ENCODE measurements at places on chromosomes 12 and 14.

DNA sequence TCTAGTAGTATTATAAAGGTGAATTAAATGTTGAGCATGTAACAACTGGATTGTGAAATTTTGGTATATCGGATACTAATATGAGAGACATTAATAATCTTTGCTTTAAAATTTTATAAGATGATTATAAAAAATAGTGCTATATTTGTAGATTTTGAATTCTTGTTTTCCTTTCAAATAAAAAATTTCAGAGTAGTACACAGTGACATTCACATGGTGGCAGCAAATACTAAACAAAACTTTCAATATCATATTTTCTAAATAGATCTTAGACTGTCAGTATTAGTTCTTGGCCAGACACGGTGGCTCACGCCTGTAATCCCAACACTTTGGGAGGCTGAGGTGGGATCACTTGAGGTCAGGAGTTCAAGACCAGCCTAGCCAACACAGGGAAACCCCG lies 166.0 kb downstream of the NAV3 start:
- DNase-seq: no peak

DNA sequence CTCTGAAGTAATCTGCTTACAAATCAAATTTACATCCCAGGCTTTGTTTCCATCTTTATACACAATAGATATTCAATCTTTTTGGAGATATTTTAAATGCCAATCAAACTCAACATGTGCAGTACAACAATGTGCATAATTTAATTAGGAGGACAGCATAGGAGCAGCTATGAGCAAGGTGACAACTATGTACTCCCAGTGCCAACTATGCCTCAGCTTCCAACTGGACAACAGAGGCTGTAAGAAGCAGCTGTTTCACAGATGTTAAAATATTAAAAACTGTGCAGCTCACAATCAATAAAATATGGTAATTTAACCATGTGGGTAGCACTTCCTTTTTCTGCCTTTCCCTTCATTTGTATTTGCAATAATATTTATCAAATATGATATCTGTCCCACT lies 99.9 kb downstream of the ST8SIA1 start:
- no peak for DNase-seq

GRCh38 chr12:92442782-92443181 lies 260.0 kb upstream of the PLEKHG7 start:
- no peak for DNase-seq

- DNase-seq: no peak
These were observed 19.5 kb downstream of the GPR68 start for GRCh38 chr14:91225025-91225424.

GRCh38 chr12:131946757-131947156 lies 3.0 kb upstream of the EP400 start:
- DNase-seq: no peak

DNA sequence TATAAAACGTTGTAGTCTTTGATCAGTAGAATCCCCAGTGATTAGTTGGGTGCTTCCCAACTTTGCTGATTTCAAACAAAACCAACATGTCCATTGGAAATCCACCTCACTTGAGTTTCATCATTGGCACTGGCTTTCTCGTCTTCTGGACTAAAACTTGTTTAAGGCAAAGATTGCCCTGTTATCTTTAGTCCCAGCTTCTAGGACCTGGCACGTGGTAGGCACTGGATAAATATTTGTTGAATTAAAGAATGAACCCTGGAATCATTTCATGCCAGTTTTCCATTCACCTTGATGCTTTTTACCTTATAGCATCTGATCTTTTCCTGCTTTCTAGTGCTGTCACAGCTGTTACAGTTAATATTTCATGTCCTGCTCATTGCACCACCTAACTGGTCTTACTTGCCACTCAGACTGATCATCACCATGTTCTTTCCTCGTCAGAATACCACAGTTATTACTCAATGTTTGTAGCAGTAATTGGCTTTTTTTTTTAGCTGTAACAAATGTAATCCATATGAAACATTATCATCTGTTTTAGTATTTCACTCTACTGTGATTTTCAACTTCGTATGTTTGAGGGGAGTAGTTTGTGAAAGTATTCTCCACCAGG lies 7.3 kb upstream of the C12orf50 start:
- no peak for DNase-seq

- DNase-seq: no peak
These were observed 17.2 kb downstream of the ZFP36L1 start for GRCh38 chr14:68775614-68776126.

DNA sequence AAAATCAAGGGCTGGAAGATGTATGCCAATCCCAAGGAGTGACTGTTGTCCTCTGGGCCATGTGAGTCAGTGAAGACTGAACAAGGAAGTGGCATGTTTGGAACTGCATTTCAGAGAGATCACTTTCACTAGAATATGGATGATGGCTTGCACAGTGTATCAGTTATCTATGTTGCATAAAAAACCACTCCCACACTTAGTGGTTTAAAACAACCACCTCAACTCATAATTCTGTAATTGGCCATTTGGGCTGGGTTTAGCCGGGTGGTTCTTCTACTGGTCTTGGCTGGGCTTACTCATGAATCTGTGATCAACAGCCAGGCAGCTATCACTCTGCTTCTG lies 15.4 kb downstream of the BDKRB1 start:
- no peak for DNase-seq

- DNase-seq: no peak
These were observed 10.8 kb downstream of the MTERF2 start for GRCh38 chr12:106975993-106976658.

DNA sequence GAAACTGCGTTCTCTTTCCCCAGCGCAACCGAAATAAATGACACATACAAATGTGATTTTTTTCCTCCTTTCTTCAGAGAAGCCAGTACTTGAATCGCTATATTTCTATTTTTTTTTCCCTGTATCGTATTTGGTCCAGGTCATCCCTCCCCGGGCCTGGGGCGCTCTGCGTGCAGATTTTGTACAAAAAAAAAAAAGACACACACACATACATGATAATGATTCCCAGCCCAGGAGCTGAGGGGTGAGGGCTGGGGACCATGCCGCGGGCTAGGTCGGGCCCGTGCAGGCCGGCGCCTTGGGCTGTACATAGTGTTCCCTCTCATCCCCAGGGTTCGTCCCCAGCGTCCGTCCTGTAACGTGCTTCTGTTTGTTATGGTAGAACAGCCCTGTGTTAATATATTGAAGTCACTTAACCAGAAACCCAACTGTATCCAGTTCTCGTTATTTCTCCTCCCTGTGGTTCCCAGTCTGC lies 3.0 kb downstream of the HOXC9 start:
- DNase-seq: no peak

DNA sequence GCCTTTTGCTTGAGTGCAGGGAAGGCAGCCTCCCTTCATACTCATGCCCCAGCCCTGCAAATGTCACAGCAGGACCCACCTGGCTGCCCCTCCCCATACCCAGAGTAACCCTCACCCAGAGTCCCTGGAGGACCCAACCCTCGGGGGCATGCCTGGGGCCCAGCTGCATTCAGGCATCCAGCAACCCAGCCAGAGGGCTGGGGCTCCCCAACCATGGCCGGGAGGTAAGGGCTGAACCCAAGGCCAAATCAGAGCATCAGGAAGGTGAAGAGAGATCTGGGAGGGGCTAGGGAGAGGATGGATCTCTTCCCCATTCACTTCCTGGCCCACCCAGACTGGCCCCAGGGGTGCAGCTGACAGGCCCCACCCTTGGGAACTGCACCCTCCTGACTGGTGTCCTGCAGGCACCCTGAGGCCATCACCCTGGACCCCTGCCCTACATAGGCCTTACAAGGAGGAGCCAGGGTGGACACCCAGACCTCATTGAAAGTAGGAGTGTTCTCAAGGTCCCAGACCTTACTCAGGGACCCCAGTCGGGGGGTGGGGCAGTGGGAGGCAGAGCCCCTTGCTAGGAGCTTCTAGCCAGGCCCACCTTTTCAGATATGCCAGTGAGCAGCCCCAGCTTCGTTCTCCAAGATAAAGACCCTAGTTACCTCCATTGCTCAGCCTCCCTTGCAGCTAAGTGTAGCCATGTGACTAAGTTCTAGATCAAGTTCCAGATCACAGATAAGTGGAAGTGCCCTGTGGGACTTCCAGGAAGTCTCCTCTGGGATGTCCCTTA lies 849 bp upstream of the PLD4 start:
- no peak for DNase-seq

DNA sequence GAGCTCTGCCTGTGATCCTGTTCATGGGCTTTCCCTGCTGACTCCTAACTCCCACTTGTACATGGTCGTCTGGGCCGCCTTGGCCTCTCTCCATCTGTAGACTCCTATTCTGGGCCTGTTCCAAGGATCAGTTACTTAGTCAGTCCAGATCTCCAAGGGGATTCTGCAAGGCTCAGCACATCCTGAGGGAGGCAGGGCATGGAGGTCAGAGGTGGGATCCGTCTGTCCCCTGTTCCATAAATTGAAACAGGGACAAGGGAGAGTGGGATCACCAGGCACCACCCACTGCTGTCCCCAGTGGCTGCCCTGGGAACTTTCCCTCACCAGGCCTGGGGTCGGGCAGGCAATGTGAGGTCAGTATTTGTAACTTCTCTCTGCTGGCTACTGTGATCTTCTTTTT lies 43.5 kb downstream of the KCTD10 start:
- no peak for DNase-seq

- DNase-seq: no peak
These were observed 292.9 kb downstream of the BMP4 start for GRCh38 chr14:53663709-53664108.

DNA sequence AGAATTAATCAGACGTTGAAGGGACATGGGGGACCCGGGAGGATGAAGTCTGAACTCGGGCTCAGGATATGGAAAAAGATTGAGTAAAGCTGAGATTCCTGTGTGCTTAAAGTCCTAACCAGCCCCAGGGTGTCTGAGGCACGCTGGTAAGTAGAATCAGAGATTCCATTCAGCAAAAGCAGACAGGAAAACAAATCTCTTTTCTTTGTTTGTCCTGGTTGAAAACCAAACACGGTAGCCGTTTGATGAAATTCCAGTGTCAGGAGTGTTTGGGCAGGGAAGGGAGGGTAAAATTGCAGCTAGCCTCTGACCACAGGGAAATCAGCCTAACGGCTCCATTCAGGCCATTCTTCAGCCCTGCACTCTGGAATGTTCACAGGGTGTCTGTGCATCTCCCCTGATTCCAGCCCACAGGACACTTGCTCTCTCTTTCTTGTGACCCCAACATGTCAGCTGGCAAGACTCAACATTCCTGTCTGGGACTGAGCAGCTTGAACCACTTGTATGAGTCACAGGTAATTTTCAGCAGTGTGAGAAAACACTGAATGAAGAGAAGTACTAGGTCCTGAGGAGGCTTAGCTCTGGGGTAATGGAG lies 31.0 kb downstream of the NINJ2 start:
- DNase-seq: no peak

DNA sequence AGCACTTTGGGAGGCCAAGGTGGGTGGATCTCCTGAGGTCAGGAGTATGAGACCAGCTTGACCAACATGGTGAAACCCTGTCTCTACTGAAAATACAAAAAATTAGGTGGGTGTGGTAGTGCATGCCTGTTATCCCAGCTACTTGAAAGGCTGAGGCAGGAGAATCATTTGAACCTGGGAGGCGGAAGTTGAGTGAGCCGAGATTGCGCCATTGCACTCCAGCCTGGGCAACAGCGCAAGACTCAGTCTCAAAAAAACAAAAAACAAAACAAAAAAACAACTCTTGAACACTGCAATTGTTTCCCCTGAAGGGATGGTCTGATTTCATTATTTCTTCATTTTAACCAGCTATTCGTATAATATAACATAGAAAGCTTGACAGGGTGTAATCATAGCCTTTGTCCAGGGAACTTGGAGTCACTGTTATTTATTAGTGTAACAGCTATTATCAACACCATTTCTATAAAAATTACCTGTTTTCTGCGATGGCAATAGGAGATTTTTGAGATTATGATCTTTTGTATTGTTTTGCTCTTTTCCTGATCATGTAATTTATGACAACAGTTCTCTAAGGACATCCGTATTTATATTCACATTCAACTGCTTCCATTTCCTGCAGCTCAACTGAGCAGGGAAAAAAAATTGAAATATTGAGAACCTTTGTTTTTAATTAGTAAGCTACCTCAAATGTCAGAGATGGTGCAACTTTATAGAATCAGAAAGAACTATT lies 94.7 kb downstream of the DIP2B start:
- no peak for DNase-seq

- DNase-seq: no peak
These were observed 135.3 kb upstream of the NCOR2 start for GRCh38 chr12:124702736-124703135.

DNA sequence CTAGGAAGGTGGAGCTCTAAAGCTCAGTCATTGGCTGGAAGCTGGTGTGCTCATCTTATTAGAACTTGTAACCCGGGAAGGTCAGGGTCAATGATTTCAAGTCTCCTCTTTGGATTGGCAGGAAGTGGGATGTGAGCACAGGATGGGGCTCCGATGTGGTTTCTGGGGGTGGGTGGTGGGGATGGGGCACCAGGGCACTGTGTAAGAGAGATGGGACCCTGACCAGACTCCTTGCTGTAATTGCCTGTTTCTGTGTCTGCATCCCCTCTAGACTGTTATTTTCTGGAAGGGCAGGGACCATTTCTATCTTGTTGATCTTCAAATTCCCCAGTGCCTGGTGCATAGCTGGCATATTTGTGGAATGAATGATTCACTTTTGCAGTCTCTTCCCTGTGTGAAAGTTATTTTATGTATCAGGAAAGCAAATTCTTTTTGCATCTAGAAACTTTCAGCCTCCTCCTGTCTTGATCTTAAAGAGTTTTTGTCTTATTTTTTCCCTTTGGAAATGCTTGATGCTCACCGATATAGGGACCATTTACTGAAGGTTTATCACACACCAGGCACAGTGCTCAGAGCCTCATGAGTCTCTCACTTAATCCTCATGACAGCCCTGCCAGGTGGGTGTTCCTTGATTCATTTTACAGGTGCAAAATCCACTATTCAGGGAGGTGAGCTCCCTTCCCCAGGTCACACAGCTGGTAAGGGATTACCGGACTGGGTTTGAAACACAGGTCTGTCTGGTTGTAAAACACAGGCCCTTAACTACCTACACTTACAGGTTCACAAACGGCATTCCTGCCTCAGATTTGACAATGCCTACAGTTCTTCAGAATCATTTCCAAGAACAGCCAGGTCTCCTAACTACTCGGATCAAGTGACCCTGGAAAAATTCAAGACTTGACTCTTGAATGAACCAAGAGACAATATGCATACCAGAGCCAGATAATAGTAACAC lies 86.9 kb upstream of the IGF1 start:
- DNase-seq: no peak

GRCh38 chr12:34126239-34126641 lies 103.9 kb downstream of the ALG10 start:
- DNase-seq: no peak

DNA sequence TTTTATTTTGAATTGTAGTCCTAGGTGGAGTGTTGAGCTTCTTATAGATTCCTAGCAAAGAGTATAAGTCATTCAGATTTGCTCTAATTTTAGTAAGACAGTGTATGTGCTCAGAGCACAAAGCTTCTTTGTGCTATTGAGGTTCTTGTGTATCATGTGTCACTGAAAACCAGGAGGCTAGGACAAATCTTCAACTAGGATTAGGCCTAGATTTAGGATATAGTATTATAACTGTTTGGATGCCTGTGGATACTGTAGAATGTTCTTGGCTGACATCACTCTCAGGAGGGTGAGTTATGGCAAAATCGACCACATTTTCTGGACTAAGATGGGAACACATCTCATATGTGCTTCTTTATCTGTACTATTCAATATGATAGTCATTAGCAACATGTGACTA lies 86.5 kb downstream of the DHRS2 start:
- no peak for DNase-seq

GRCh38 chr12:131260954-131261353 lies 307.2 kb downstream of the ADGRD1 start:
- no peak for DNase-seq

- DNase-seq: no peak
These were observed 18.5 kb upstream of the GPRC5A start for GRCh38 chr12:12872934-12873275.

Data from T follicular helper cell (primary cell).